ENCODE measurements at places on chromosomes 2 and 18.

- no peak for DNase-seq
Observed at GRCh38 chr2:65016789-65017188, 27.6 kb downstream of the SLC1A4 start.

DNA sequence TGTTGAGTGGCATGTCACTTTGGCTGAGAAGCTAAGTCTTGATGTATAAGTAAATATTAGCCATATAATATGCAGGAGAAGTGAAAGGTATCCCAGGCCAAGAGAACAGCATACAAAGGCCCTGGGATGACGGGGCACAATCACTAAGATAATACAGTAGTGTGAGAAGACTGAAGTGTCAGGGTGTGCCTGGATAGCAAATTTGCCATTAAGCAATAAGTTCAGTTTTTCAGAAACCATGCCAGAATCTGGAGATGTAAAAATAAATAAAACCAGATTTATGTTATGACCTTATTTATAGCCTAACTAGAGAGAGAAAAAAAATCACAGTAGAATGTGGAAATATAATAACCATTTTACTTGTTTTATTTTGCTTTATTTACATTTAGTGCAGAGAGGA lies 1858.7 kb upstream of the CELF4 start:
- no peak for DNase-seq

DNA sequence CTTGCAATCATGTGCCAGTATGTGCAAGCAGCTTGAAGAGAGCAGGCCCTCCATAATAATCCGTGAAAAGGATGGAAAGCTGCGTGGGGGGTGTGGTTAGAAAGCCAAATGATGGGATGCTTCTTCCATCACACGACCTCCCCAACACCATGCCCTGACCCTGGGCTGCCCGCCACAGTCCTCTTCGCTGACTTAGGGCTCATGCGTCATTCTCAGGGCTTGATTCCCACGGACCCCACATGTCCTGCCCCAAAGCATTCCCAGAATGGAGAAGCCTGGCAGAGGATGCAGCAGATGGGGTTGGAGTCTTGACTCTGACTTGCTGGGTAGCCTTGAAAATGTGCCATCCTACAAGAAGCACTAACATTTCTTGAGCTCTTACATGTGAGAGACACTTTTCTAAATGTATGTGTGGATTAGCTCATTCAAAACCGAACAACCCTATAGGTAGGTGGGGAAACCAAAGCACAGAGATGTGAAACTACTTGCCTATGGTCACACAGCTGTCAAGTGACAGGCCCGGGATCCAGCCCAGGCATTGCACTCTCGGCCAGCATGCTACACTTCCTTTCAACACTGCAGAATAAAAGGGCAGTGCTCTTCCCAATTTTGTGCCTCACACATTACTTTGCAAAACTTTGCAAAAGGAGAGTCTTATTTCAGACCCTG lies 3.7 kb downstream of the TNS1 start:
- DNase-seq, result no peak

- DNase-seq, result no peak
Observed at GRCh38 chr2:42602218-42602875, 33.9 kb downstream of the MTA3 start.

DNA sequence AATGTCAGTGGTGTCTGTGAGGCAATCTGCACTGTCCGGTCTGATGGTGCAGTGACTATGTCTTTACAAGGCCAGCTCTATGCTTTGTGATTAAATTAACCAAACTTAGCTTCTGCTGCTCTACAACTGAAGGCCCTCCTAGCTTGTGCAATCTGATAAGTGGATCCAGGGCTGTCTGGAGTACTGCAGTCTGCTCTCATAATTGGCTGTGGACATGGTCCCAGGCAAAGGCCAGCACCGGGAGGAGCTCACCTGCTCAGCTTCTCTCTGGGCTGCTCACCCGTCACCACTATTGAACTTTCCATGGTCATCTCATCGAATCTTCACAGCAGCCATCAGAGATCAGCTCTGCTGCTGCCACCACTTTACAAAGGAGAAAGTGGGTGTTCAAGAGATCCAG lies 13.0 kb upstream of the APCDD1 start:
- no peak for DNase-seq

GRCh38 chr2:162885281-162886070 lies 46.9 kb upstream of the KCNH7 start:
- no peak for DNase-seq

DNA sequence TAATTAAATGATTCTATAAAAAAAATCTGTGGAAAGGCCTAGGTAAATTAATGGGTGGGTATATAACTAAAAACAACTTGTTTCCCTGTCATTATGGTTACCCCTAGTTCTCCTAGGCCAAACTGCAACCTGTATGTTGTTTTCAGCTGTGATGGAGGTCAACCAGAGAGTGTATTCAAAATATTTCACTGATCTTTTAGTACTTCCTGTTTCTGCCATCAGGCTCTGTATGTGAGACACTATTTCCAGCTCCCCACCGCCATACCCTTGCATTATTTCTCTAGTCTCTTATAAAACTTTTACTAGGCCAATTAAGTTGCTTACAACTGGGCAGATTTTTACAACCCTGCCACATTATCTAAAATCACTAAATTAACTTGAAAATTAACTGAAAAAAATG lies 21.0 kb upstream of the CDKL4 start:
- no peak for DNase-seq
